ENCODE measurements at places on chromosomes 2 and 18. TPM values are rescaled to one million over a fixed set of nuclear protein-coding genes. Genes with fewer than 3 reads are reported as not detected.

PCARE gene
- total RNA-seq = 0.06 TPM

OLA1 gene
- total RNA-seq = 102 TPM

GAL3ST2 gene
- 0.50 TPM for total RNA-seq

EIF2B4 gene
- 15.5 TPM for total RNA-seq

CHRNA1 gene
- 0.22 TPM for total RNA-seq

CD207 gene
- 0.06 TPM for total RNA-seq

TUBA4B gene
- total RNA-seq = not detected

TMEM17 gene
- 6.0 TPM for total RNA-seq

DOK1 gene
- total RNA-seq = 7.5 TPM

RAB27B gene
- 13.3 TPM for total RNA-seq

IL1RN gene
- 1.8 TPM for total RNA-seq

ANKRD62 gene
- total RNA-seq = 0.06 TPM

RGPD3 gene
- 0.50 TPM for total RNA-seq
